ENCODE measurements at places on chromosomes 5 and 9.

GRCh38 chr5:153598099-153598498 is 107.6 kb downstream of the GRIA1 start:
- no peak for DNase-seq

- no peak for DNase-seq
Observed at GRCh38 chr5:59436364-59437148, 457.0 kb downstream of the PDE4D start.

- DNase-seq = no peak
Observed at GRCh38 chr5:143506836-143507552, 103.5 kb upstream of the NR3C1 start.

DNA sequence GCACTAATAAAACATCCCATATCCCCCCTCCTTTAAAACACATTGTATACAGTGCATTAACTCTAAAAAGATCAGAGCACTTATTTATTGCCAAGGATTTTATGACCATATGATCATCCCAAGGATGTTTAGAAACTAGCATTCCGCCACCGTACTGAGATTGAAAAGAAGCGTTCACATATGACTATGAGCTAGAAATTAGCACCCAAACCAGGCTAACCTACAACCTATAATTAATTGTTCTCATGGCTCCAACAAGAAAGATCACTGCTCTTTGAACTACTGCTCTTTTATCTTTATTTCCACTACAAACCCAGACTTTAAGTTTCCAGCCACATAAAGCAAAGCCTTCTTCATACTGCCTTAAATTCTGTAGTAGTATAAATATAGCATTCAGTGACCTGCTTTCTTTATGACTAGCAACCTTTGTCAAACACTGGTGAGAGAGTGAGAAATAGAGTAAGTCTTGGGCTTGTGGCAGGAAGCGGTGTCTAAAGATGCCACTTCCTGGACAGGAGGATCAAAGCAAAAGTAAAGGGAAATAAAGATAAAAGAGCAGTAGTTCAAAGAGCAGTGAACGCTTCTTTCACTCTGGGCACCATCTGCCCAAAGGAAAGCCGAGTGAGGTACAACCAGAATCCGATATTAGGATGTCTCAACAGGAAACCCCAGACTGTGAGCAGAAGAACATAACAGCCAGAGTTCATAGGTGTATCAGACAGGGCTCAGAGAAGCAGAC is 151.1 kb upstream of the ERCC6L2 start:
- no peak for DNase-seq

GRCh38 chr5:50873595-50874277 is 207.3 kb downstream of the PARP8 start:
- DNase-seq = no peak

GRCh38 chr5:127101533-127101932 is 28.2 kb upstream of the C5orf63 start:
- no peak for DNase-seq

GRCh38 chr9:13876741-13877140 is 437.2 kb downstream of the NFIB start:
- DNase-seq = no peak

GRCh38 chr5:78287833-78288232 is 6.7 kb downstream of the AP3B1 start:
- DNase-seq = no peak

DNA sequence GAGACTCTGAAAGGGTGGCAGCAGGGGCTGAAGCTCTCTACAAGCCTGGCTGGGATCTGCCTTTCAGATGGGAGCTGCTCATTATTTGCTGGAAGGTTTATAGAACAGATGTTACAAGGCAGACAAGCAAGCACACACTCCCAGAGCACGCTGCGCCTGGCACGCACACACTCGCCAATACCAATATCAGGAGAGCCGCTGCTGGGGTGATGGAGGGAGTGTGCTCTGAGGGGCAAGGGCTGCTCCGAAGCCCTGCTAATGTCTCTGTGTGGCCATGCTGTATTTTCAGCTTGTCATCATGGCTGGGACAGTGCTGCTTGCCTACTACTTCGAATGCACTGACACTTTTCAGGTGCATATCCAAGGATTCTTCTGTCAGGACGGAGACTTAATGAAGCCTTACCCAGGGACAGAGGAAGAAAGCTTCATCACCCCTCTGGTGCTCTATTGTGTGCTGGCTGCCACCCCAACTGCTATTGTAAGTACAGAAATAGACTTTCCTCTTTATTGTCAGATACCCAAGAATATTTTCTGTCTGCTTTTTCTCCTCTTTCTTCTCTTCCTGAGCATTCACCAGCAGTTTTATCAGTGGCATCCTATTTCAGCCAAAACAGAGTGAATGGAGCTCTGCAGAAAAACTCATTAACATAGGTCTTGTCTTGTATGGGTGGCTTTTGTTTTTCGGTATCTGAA is 115.1 kb downstream of the BAAT start:
- no peak for DNase-seq

- DNase-seq = no peak
Observed at GRCh38 chr9:29118555-29118954, 1545.3 kb upstream of the C9orf72 start.

DNA sequence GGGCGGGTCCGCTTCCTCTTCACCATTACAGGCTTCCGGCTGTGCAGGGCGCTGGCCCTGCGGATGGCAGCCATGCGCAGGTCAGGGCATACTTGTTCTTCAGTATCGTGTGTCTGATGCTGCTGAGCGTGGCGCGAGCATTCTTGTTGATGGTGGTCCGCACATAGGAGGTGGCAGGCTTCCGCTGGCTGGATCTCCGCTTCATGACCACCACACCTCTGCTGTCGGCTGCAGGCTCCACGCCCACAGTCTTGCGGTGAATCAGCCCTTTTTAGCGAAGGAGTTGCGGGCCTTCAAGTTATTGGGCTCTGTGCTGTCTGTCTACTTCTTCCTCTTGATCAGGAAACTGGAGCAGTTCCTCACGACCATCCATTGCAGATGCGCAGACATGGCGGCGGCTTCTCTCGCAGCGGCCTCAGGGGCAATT is 62.4 kb upstream of the ZNF608 start:
- no peak for DNase-seq

DNA sequence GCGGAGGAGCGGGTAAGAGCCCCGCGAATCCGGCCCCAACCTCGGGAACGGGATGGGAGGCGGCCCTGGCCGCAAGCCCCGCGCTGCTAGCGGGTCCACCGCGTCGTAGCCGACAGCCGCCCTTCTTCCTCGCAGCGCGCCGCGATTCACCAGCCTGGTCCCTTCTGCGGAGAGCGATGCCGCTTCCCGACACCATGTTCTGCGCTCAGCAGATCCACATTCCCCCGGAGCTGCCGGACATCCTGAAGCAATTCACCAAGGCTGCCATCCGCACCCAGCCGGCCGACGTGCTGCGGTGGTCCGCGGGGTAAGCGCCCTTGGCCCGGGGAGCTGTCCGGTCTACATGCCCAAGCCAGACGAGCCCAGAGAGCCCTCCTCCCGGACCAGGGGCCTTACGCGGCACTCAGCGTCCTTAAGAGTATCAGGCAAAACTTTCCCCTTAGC is 335 bp downstream of the ROPN1L start:
- no peak for DNase-seq

GRCh38 chr9:114746591-114747346 is 59.1 kb downstream of the TNFSF15 start:
- no peak for DNase-seq

DNA sequence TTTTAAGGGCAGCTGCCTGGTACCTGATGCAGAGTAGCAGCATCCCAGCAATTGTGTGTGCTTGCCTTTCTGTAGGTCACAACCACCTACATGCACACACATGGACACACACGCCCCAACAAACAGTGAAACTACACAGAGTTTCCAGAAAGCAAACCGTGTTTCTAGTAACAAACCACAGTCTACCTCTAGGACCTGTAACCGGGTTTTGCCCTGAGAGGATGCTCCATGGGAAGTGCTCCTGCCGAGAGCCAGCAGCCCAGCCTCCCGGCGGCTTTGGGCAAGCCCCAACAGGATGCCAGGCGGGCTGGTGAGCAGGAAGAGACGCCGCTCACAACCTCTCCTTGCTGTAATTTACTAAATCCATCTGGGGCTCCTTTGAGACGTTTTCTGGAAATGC is 4.1 kb upstream of the TCF7 start:
- no peak for DNase-seq

DNA sequence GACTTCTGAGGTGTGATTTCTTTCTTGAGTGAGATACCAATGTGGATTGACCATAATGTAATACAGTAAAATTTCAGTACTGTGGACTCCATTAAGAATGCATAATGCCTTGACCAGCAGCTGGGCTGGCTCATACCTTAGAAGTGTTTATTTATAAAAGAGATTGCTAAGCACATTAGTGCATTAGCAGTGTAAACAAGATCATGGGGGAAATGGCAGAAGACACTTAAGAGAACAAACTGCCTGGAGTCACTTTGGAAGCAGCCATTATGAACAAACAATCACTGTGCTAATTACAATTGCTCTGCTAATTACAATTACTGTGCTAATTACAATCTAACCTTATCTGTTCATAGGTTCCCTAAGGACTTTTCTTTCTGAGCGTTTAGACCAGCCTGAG is 104.2 kb downstream of the TRIM32 start:
- no peak for DNase-seq

GRCh38 chr9:130237763-130238524 is 27.6 kb upstream of the HMCN2 start:
- DNase-seq = no peak

DNA sequence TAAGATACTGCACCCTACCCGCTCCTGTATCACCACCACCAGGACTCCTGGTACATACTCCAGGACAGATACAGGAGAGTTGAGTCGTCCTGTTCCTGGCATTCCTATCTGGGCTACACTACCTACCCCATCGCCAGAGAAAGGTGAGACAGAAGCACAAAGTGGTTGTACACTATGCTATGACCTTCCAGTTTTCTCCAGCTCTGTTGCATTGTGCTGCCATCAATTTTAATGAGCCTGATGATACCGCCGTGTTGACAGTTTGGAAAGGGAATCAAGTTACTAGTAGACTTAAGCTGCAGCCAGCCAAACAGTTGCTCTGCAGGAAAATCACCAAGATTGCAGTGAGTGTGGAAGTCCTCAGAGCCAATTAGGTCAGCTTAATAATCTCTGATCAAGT is 35.2 kb downstream of the ANP32B start:
- DNase-seq = no peak

DNA sequence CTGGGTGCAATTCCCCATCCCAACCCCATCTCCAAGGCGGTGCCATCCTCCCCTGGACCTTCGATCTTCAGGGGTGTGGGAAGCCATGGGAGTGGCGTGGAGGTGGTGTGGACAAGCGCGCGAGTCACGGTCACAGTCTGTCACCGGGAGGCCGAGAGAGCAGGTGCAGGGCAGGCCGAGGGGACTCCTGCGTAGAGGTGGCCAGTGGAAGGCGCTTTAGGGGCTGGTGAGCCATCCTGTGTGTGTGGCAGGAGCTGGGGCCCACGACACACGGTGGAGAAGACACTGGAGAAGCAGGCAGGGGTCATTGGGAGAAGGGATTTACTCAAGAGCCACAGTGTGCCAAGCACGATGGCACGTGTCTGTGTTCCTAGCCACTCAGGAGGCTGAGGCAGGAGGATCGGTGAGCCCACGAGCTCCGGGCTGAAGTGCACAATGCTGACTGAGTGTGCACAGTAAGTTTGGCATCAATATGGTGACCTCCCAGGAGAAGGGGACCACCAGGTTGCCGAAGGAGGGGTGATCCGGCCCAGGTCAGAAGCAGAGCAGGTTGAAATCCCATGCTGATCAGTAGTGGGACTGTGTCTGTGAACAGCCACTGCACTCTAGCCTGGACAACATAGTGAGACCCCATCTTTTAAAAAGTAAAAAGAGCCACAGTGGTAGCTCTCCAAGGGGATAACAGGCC is 145.1 kb upstream of the PHYKPL start:
- DNase-seq = no peak

DNA sequence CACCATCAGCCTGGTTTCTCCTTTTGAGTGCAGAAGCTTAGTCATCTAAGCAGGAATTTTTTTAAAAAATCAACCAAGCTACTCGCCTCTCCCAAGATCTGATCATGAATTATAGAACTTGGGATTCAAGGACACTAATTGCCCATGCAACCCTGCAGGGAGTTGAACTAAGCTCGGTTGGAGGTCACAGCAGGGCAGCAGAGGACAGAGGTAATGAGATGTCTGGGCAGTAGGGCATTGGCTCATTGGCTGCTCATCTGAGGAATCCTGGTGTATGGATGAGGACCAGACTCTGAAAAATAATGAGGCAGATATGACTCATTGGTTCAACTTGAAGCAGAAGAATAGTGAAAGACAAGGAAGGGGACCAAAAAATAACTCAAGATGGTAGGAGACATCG is 111.8 kb upstream of the TLE1 start:
- no peak for DNase-seq

DNA sequence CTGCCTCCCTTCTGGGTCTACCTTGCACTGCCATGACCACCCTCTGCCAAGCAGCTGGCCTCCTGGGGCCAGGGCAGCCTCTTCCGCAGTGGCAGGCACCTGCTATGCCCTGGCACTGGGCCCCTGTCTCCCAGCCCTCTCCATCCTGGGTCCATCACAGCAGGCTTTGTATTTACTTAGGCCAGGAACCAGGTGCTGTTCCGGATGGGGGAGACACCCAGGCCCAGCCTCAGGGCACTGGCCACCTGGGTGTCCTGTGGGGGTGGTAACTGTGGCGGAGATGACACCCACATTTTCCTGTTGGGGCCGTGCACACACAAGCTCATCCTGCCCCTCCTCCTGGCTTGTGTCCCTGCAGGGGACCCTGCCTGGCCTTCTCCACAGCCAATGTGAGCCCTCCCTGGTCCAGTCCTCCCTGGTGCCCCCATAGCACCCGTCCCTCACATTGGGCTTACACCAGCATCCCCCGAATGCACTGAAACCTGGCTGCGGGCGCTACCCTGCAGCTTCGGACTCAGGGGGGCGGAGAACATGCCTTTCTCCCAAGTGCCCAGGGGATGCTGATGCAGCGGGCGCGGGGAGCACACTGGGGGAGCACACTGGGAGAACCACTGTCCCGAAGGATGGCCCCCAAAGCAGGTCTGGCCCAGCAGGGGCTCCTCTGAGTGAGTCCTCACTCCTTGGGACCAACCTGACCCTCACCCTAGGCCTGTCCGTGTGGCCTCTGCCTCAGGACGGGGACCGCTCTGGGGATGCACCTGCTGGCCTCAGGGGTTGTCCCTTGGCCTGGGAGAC is 17.9 kb downstream of the FAM163B start:
- DNase-seq = no peak

DNA sequence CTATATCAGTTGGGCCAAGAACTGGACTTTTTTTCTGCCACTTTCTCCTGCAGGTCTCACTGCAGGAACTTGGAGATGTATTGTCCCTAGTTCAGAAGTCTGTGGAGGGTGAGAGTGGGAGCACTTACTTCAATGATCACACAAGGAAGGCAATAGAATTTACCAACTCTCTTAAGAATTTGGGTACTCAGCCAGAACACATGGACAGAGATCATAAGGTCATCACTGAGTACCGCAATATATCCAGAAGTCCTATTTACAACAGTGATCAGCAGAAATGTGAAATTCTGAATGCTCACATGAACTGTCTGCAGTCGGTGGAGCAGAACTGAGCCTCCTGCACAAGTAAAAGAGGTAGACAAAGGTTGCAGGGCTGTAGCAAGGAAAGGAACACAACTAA is 101.0 kb downstream of the FAM114A2 start:
- DNase-seq = no peak

DNA sequence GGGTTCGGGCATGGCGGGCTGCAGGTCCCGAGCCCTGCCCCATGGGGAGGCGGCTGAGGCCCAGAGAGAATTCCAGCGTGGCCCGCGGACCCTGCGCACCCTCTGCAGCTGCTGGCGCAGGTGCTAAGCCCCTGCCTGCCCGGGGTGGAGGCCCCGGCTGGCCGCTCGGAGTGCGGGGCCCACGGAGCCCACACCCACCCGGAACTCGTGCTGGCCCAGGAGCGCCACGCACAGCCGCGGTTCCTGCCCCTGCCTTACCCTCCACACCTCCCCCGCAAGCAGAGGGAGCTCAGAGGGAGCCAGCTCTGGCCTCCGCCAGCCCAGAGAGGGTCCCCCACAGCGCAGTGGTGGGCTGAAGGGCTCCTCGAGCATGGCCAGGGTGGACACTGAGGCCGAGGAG is 75.3 kb downstream of the MRPS30 start:
- no peak for DNase-seq
